Stimulated activated CD8-positive, alpha-beta memory T cell treated with anti-CD3 and anti-CD28 coated beads, Interleukin-4, amount 100 ng/mL, for 48 hours (primary cell): ENCODE measurements at places on chromosomes 1 and 21.

DNA sequence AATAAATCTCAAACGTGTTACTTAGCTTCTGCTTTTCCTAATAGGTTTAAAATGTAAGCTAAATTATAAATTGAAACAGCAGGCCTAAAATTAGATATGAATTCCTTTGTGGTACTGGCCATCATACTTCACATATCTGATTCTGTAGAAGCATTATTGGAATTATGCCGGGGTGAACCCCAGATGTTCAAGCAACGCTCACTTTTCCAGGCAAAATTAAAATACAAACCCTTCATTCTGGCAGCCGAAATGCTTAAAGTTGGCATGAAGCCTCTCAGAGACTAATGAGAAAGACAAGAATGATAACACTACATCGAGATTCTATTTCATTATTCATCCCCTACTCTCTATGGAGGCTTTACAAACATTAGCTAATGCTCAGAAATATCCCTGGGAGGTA, 1352.7 kb upstream of the ADGRL2 start:
- no peak for DNase-seq

DNA sequence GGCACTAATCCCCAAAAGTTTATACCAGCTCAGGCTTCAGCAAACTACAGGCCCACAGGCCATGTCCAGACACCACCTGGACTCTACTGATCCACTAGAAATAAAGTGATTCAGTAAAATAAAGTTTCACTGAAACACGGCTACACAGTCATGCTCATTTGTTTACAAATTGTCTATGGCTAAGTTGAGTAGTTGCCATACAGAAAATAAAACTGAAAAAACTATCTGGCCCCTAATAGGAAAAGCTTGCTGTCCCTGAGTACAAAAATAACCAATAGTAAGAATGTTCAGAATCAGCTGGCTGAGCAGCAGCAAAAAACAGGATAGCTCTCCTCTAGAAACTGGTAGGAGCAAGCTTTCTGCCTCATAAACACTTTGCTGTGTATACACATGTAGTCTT, 221.5 kb downstream of the RERE start:
- DNase-seq: no peak

DNA sequence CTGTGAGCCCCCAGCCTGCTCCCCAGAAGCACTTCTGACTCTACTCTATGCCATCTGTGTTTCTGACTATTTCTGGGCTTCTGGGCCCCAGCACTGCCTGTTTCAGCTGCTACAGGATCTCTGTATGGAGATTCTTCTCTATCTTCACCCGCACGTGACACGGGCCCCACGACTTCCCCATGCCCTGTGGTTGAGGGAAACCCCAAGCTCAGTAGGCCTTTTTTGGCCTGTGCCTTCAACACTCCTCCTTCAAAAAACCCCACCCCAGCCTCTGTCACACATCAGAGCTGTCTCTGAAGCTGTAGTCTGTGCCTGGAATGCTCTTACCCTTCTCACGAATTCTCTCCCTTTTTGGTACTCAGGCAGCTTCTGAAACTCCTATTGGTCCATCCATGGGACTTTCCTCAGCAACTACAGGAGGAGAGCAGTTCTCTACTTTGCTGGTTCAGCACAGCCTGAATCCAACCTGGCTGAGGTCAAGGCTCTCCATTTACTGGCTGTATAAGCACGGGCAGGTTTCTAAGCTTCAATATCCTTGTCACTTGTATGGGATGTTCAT, 2.0 kb upstream of the NID1 start:
- peak; percentile 69 for DNase-seq

DNA sequence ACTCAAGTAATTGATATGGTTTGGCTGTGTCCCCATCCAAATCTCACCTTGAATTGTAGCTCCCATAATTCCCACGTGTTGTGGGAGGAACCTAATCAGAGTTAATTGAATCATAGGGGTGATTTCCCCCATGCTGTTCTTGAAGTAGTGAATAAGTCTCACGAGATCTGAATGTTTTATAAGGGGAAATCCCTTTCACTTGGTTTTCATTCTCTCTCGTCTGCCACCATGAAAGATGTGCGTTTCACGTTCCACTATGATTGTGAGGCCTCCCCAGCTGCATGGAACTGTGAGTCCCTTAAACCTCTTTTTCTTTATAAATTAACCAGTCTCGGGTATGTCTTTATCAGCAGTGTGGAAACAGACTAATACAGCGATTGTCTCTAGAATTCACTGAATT, 135.4 kb downstream of the BACH1 start:
- no peak for DNase-seq

- DNase-seq: no peak
These were observed 4.6 kb downstream of the TENT5B start for GRCh38 chr1:27007909-27008582.

GRCh38 chr1:13808729-13809131, 108.7 kb downstream of the PRDM2 start:
- no peak for DNase-seq

DNA sequence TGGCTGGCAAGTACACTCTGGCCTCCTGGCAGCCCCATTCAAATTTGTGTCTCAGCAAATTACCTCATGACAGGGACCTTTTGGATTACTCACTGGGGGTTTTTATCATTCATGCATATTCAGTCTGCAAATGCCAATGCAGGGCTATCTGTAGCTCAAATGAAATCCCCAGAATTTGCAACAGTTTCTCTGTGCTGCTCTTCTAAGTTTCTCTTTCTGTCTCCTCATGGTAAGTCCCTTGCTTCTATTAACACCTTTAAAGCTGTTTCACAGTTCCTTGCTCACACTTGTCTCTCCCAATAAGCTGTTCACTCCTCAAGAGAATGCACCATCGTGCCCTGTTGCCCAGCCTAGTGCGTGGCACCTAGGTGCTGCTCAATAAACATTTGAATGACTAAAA, 3.3 kb upstream of the FAM78B start:
- no peak for DNase-seq

GRCh38 chr1:103337779-103338178, 187.7 kb upstream of the RNPC3 start:
- no peak for DNase-seq

DNA sequence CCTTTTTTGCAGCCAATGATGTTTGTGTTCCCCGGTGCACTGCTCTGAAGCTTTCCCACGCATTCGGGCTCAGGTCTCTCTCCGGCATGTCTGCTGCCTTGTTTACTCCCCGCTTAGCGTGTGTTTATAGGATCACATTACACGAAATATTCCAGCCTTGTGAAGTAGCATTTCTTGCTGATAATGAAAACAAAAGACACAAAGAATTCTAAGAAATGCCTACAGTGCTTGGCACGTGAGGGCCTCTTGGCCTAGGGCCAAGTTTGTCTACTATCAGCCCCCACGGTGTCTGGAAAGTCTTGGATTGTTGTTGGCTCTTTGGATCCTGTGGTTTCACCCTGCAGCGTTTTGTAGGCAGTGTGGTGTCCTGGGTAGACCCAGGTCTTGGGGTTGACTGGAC, 11.2 kb upstream of the GSTM4 start:
- DNase-seq: no peak

GRCh38 chr1:45057542-45057941, 45.5 kb downstream of the UROD start:
- DNase-seq: no peak

- DNase-seq: no peak
These were observed 624 bp downstream of the KIFAP3 start for GRCh38 chr1:170073893-170074249.

DNA sequence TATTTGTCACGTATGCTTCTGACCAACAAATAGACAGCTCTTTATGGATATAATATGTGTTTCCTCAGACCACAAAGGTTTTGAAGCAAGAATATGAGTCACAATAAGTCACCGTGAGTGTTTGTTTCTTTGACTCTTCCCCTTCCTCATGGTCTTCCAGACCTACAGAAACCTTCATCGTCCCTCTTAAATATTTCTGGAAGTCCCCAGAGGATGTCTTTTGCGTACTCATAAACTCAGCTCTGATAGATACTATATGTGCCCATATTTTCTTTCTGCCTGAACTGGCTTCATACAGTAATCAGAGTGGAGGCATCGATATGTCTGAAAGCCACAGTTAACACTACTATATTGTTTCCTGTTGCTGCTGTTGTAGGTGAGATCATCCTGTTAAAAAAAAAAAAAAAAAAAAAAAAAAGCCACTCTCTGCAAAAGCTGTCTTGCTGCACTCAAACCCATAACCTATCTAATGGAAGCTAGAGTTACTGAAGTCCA, 38.4 kb downstream of the ADAMTS1 start:
- no peak for DNase-seq

DNA sequence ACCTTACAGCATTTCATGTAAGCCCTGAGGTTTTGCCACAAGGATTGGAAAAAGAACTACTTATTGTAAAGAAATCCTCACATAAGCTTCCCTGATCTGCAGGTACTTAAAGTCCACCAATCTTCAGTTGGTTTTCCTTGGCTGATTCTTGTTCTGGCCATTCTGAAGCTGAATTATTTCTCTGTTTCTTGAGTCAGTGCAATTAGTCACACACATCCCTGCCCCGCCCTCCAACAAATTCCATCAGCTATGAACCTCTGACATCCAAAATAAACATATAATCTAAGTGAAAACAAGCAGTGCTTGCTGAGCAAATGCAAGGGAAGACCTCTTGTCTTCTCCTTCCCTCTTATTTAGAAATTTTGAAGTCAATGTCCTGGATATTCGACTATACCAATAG, 8.2 kb upstream of the FNDC7 start:
- DNase-seq: no peak

DNA sequence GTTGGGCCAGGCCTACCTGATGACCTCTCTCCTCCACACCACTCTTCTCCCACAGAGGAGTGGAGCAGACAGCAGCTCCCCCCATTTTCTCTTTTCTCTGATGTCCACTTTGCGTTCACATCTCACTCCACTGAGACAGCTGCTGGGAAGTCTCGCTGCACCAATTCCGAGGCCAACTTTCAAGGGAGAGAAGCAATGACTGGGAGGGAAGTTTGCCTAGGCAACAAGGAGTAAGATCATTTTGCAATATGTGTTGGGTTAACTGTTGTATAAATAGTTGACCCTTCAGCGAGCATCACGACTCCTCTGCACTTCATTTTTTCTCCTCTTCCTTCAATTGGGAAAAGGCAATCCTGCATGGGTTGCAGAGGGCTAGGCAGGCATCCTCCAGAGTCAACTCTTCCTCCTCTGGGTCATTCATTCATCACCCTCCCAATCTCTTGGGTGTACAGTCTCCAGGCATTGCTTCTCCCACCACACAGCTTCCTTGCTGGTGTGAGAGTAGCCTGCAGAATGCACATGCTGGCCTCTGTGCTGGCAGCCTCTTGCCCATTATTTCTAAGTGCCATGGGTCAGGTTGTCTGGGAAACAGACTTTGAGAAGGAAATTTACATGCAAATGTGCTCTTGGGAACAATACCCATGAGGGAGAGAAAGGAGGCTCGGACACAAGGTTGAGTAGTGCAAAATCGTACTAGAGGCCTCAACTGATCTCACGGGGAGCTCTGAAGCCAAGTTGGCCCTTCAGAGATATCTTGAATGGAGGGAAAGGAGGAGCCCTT, 75.8 kb upstream of the BCAR3 start:
- no peak for DNase-seq

DNA sequence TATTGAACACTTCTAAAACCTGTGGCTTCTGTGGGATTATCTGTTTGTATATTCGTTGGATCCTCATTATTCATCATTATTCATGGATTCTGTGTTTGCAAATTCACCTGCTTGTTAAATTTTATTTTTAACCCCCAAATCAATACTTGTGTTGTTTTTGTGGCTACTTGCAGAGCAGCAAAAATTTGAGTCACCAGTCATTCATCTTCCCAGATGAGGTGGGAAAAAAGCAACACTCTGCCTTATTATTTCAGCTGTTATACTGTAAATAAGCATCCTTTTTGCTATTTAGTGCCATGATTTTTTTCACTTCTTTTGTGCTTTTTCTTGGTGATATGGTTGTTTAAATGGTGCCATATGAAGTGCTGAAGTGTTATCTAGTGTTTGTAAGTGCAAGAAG, 56.7 kb downstream of the RASAL2 start:
- DNase-seq: no peak

DNA sequence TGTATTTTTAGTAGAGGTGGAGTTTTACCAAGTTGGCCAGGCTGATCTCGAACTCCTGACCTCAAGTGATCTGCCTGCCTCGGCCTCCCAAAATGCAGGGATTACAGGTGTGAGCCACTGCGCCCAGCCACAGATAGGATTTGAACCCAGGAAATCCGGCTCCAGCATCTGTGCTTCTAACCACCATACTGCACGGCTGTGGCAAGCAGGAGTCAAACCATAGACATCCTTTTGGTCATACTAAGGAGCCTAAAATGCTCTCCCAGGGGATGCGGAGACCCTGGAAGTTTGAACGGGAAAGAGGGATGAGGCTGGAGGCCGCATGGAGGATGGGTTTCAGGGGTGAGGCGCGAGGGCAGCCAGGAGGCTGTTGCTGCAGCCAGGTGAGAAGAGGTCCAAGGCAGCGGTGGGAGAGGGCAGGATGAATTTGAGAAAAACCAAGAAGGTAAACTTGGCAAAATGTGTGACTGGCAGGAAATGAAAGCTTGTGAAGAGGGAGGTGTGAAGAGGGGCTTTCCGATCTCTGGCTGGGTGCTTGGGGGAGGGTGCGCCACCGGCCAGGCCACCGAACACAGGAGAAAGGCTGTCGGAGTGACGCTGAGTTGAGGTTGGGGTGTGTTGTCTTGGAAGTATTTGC, 24.0 kb upstream of the CDK18 start:
- peak; percentile 77 for DNase-seq

DNA sequence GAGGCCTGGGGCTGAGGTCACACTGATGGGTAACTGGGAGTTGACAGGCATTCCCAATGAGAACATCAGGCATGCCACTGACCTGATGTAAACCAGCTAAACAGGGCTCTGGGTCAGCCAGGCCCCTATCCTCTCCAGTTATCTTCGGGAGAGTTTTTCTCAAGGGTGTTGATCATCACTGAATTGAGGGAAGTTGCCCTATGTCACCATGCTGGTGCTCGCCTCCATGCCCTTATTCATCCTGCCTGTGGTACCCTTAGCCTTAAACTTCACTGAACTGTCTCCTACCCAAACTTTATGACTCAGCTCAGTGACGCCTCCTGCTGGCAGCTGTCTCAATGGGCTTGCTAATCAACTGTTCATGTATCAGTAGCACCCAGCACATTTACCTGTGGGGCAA, 80.7 kb upstream of the TNR start:
- DNase-seq: peak; percentile 62

DNA sequence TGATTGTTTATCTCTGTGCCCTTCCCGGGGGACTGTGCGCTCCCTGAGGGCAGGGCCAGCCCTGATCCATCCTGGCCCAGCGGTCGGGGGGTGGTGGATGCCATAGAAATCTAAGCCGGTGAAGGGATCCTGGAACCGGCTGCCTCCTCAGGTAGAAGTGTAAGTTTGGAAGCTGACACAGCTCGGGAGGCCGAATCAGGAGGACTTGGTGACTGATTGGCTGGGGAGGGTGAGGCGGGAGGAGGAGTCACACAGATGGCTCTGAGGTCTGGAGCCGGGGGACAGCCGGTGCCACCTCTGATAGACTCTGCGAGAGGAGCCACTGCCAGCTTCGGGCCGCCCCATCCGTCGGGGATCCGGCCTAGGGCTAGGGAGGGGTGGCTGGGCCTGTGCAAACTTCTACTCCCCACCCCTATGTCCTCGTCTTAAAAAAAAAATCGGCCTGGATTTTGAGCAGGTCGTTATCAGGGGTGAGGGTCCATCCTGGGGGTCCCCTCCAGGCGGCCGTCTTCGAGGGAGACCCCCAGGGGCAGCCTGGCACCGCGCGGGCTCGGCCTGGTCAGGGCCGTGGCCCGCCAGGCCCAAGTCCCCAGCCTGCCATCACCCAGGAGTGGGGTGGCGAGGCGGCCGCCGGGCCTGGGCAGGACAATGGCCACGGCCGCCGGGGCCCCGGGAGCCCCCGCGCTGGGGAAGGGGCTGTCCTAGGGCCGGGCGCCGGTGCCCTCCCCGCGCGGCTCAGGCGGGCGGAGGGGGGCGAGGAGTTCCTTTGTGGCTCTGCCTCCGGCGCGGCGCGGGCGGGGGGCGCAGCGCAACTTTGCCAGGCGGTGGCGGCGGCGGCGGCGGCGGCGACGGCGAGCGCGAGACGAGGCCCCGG, 708 bp upstream of the ZNF362 start:
- peak; percentile 60 for DNase-seq
